ENCODE measurements at places on chromosomes 16 and 17.

DNA sequence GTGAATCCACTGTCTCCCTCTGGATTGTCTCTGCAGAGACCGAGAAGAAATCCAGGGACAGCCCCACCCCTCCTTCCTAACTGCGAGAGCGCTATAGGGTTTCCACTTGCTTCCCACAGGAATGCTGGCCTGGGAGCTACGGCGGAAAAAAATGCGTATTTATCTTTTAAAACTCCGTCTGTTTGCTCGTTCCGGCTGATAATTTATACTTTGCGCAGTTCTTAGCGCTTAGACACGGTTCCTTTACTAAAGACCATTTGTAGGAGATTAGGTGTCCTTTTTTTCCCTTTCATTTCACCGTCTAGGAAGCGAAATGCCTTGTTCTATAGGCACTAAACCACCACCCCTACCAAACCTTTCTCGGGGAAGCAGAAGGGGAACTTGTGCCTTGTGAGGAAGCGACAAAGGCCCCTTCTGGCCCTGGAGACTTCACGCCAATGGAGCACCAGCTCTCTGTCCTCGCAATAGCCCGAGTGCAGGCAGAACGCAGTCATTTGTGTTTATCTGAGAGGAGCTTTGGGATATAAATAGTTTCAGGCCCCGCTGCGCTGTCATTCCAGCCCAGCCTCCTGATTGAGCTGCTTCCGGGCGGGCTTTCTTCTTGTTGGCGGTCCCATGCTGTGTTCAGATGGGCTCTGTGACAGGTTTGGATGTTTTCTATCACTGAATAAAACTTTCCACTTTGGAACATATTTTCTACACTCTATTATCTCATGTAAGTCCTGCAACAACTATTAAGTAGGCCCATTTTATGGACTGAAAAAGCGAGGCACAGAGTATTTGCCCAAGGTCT is 791 bp upstream of the SUPT4H1 start:
- H3K27me3 ChIP-seq, result no peaks in the 10 kb centered on the region
- no peaks in the 10 kb centered on the region for H3K4me1 ChIP-seq
- no peak for DNase-seq
- H3K27ac ChIP-seq, result peak overlapping the region; percentile 54
- H3K4me3 ChIP-seq, result peak overlapping the region; percentile 46
- peaks cover 10% of the 10 kb centered on the region for H3K36me3 ChIP-seq

- no peaks in the 10 kb centered on the region for H3K36me3 ChIP-seq
- DNase-seq, result no peak
- H3K4me3 ChIP-seq, result no peak overlapping the region
- no peak overlapping the region for H3K27ac ChIP-seq
- H3K27me3 ChIP-seq, result no peaks in the 10 kb centered on the region
- H3K4me1 ChIP-seq, result no peaks in the 10 kb centered on the region
These were observed 95.8 kb upstream of the CRHR1 start for GRCh38 chr17:45688353-45688752.

DNA sequence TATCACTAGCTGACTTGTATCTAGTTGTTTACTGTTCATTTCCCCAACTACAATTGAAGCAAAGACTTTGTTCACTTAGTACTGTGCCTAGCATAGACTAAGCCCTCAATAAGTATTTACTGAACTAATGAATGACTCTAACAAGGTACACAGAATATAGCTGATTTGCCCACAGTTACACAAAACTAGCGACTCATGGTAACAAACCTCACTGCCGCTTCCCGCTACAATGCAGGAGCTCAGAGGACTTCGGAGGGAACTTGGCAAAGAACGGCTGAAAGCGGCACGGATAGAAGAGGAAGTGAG is 524 bp downstream of the EFTUD2 start:
- peak overlapping the region; percentile 60 for H3K4me3 ChIP-seq
- H3K4me1 ChIP-seq, result no peaks in the 10 kb centered on the region
- DNase-seq, result no peak
- H3K36me3 ChIP-seq, result no peaks in the 10 kb centered on the region
- H3K27ac ChIP-seq, result peak overlapping the region; percentile 100

DNA sequence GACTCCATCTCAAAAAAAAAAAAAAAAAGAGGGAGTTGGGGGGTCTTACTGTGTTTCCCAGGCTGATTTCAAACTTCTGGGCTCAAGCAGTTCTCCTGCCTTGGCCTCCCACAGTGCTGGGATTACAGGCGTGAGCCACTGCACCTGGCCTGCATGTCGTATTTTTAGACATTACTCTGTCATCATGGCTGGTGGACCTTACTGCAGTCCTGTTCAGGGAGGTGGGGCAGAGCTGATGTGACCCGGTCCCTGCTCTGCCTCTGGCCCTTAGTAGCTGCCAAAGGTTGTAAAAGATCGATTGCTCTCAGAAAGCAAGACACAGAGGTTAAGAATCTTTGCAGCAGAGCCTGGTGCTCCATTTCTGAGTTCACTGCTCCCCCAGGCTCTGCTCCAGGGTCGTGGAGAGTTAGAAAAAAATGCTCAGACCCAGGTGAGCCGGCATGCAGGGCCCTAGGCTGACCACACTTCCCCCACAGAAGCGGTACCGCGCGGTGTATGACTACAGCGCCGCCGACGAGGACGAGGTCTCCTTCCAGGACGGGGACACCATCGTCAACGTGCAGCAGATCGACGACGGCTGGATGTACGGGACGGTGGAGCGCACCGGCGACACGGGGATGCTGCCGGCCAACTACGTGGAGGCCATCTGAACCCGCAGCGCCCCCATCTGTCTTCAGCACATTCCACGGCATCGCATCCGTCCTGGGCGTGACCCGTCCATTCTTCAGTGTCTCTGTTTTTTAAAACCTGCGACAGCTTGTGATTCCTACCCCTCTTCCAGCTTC is 7.1 kb upstream of the LASP1NB start:
- DNase-seq, result no peak
- no peaks in the 10 kb centered on the region for H3K27me3 ChIP-seq
- no peak overlapping the region for H3K27ac ChIP-seq
- no peak overlapping the region for H3K4me3 ChIP-seq
- peaks cover 5% of the 10 kb centered on the region for H3K36me3 ChIP-seq
- H3K4me1 ChIP-seq, result peaks cover 9% of the 10 kb centered on the region

DNA sequence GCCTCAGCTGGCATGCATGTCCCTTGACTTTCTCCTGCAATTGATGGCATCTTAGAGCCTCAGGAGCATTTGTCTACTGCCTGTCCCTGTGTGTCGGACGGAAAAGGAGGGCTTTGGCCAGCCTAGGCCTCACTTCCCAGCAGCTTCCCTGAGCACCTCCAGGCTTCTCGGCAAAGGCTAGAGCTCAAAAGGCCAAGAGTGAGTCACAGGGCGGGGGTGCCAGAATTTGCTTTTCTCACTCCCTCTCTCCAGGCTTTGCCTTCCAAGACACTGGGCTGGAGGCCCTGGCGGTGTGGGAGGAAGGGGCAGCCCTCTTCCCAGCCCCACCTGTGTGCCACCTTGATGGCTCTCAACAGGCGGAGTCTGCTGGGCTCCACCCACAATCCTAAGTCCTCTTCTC is 107.3 kb upstream of the MAF start:
- DNase-seq, result peak; percentile 41
- H3K4me3 ChIP-seq, result no peak overlapping the region
- no peaks in the 10 kb centered on the region for H3K36me3 ChIP-seq
- H3K27ac ChIP-seq, result no peak overlapping the region
- H3K27me3 ChIP-seq, result no peaks in the 10 kb centered on the region

DNA sequence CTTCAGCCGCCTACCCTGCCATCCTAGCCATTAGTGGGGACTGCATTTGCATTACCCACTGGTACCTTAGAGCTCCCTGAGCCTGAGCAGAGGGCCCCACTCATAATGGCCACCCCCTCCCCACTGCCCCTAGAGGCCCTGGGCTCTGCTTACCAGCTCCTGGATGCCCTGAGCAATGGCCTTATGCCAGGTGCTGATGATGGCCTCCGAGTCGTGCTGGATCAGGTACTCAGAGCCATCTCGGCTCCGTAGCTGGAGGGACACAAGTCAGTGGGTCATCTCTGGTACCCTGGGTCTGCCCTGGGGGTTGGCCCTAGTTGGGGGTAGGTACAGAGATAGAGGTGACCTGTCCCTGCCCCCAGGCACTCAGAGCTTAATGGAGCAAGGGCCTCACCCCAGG is 34.9 kb downstream of the ARHGAP27 start:
- DNase-seq, result no peak
- no peak overlapping the region for H3K4me3 ChIP-seq
- H3K27ac ChIP-seq, result no peak overlapping the region

DNA sequence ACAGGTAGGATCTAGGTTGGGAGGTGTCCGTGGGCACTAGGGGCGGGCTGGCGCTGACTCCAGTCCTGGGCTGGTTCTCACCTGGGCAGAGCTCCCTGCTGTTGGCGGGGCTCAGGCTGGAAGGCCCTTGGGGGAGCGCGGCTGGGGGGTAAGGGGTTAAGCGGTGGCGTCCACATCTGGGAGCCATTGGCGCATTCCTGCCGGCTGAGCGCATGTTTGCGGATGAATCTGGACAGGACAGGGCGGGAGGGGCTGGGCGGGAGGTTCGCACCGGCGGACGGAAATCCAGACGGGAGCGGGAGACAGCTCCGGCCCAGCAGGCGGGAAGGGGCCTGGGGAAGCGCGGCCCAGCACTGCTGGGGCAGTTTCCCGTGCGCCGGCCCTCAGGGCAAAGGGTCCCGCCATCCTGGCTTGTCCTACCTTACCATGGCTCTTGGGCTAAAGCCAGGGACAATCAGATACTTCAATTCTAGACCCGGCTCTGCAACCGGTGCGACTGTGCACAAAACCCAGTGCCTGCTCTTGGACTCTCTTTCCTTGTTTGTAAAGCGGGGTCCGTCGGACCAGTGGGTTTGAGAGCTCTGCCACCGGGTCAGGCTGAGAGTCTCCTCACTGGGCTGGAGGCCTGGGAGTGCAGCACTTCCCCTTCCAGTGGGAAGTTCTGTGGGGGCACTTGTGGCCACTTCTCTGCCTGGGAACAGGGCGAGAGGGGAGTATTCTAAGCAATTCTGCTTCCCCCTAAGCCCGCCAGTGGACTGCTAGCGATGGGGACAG is 7.8 kb downstream of the RARA start:
- H3K4me3 ChIP-seq, result peak overlapping the region; percentile 94
- peaks cover 19% of the 10 kb centered on the region for H3K4me1 ChIP-seq
- peak; percentile 83 for DNase-seq
- H3K36me3 ChIP-seq, result no peaks in the 10 kb centered on the region

GRCh38 chr17:35773129-35773528 is 12.4 kb downstream of the C17orf50 start:
- no peaks in the 10 kb centered on the region for H3K27me3 ChIP-seq
- no peaks in the 10 kb centered on the region for H3K36me3 ChIP-seq
- no peaks in the 10 kb centered on the region for H3K4me1 ChIP-seq
- no peak overlapping the region for H3K27ac ChIP-seq
- DNase-seq, result no peak
- H3K4me3 ChIP-seq, result no peak overlapping the region

- peak overlapping the region; percentile 90 for H3K27ac ChIP-seq
- peak; percentile 54 for DNase-seq
- H3K27me3 ChIP-seq, result no peaks in the 10 kb centered on the region
- peak overlapping the region; percentile 81 for H3K4me3 ChIP-seq
These were observed 781 bp downstream of the ARHGDIA start for GRCh38 chr17:81870131-81870980.

DNA sequence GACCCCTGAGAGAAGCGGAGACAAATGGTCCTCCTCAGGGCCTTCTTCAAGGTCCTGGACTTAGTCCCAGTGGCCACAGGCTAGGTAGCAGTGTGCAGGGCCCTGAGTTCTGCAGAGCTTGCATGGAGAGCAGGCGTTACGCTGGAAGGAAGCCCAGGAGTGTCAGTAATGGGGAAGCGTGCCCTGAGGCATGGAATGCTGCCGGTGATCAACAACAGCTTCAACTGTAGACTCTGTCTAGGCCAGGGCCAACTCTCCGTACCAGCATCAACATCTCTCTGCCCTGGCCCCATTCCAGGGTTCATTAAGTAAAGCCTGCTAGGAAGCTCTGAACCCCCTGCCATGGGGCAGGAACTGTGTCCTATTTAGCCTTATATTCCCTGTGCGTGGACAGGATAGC is 568 bp upstream of the TNK1 start:
- H3K27ac ChIP-seq, result peak overlapping the region; percentile 2
- peak overlapping the region; percentile 55 for H3K4me3 ChIP-seq
- peak; percentile 13 for DNase-seq
- H3K27me3 ChIP-seq, result no peaks in the 10 kb centered on the region

GRCh38 chr16:54542805-54543505 is 256.4 kb upstream of the IRX3 start:
- H3K27ac ChIP-seq, result no peak overlapping the region
- no peak for DNase-seq
- no peaks in the 10 kb centered on the region for H3K36me3 ChIP-seq
- H3K4me3 ChIP-seq, result no peak overlapping the region
- H3K27me3 ChIP-seq, result no peaks in the 10 kb centered on the region

- no peaks in the 10 kb centered on the region for H3K36me3 ChIP-seq
- no peak for DNase-seq
- peak overlapping the region; percentile 49 for H3K4me3 ChIP-seq
- H3K27ac ChIP-seq, result peak overlapping the region; percentile 64
- no peaks in the 10 kb centered on the region for H3K27me3 ChIP-seq
- H3K4me1 ChIP-seq, result peaks cover 11% of the 10 kb centered on the region
These were observed 894 bp upstream of the PHKG2 start for GRCh38 chr16:30747331-30747730.

- no peaks in the 10 kb centered on the region for H3K36me3 ChIP-seq
- DNase-seq, result no peak
- no peak overlapping the region for H3K4me3 ChIP-seq
- H3K27me3 ChIP-seq, result no peaks in the 10 kb centered on the region
- H3K4me1 ChIP-seq, result no peaks in the 10 kb centered on the region
- no peak overlapping the region for H3K27ac ChIP-seq
These were observed 52.5 kb upstream of the CLEC19A start for GRCh38 chr16:19232988-19233387.

- no peak for DNase-seq
- no peaks in the 10 kb centered on the region for H3K27me3 ChIP-seq
- no peak overlapping the region for H3K27ac ChIP-seq
- no peak overlapping the region for H3K4me3 ChIP-seq
These were observed 22.7 kb downstream of the CYTH1 start for GRCh38 chr17:78759203-78759968.

DNA sequence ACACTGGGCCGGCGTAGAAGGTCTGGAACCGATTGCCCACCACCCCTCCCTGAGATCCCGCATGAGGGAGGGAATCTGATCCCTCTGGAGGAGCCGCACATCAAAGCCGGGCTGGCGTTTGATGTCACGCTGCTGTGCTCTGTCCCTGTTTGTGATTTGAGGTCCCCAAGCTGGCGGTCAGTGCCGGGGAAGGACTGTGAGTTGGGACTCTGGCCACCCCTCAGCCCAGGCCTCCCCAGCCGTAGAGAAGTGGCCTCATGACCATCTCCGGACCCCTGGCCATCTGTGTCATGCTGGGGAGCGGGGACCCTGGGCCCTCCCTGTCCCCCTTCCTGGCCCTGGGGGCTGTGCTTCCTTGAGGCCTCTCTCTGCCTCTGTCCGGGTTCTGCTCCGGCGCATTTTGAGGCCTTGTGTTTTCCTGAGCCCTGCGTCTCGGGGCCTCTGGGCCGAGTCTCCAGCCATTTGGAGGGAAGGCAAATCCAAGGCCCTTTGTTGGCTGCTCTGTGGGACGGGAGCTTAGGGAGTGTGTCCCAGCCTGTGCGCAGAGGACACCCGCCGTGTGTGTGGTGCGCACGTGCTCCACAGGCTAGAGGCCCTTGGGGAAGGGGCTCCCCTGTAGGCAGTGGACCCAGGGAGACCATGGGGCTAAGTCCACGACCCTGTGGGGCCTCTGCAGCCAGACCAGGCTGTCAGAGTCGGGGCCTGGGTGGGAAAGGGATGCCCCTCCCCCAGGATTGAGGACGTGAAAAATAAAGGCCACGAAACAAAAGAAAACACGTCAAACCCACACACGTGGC is 15.1 kb downstream of the ASPSCR1 start:
- H3K27ac ChIP-seq, result peak overlapping the region; percentile 56
- H3K27me3 ChIP-seq, result no peaks in the 10 kb centered on the region
- H3K36me3 ChIP-seq, result no peaks in the 10 kb centered on the region
- DNase-seq, result no peak
- no peak overlapping the region for H3K4me3 ChIP-seq
